ENCODE measurements at places on chromosomes 1 and 21.
A peak's percentile ranks its signal among the peaks of the same experiment; 100 is the strongest.

- DNase-seq = peak; percentile 38
Observed at GRCh38 chr1:91884459-91885212, 1.3 kb downstream of the TGFBR3 start.

DNA sequence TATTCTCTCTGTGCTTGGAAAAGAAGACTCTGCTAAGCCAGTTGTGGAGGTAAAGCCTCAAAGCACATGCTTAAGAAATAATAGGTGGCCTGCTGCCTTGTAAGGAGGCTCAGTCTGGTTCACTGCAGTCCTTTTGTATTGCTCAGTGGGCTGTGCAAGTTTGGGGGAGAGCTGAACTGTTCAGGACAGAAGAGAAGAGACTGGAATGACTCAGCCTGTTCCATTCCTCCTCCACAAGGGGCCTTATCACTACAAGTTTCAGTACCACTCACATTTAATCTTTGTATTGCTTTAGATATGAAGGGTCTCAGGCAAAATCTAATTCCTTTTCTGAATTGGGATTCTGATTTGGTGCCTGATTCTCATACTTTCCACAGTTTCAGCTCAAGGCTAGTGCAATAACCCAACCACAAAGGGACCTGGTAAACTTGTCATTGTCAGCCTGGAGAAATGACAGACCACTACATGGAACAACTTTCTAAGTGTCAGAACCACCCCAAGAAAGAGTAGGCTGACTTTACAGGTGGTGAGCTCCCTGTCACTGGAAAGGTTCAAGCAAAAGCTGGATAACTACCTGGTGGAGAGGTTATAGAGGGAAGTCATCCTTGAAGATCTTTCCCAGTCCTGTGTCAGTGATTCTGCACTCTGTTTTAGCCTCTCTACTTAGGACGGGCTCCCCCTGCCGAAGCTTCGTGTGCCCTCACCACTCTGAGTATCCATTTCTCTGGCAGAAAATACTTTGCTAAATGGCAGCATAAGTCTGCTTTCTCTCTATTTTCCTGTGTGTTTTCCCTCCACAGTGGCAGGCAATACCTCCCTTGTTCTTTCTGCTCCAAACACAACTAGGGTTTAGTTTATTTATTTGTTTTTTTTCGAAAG, 162.9 kb upstream of the GJB5 start:
- no peak for DNase-seq

DNA sequence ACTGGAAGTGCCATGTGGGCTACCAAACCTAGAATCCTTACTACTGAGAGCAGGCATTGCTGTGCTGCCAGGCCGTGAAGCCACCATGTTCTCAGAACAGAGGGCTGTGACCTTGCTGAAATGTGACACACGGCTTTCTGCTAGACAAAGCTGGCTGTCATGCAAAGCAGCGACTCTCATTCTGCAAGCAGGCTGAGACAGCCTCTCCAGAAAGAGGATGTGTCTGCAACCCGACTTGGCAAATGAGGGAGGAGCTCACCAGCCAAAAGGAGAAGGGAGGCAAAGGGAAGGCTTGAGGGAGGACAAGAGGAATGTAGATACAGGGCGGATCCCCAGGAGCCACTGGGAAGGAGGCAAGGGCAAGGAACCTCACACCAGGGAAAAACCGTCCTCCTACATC, 85.7 kb upstream of the KRTAP19-8 start:
- DNase-seq = no peak

GRCh38 chr1:201692555-201693394, 136.2 kb upstream of the IPO9 start:
- no peak for DNase-seq

- DNase-seq = no peak
Observed at GRCh38 chr1:226576601-226577000, 28.0 kb downstream of the STUM start.

DNA sequence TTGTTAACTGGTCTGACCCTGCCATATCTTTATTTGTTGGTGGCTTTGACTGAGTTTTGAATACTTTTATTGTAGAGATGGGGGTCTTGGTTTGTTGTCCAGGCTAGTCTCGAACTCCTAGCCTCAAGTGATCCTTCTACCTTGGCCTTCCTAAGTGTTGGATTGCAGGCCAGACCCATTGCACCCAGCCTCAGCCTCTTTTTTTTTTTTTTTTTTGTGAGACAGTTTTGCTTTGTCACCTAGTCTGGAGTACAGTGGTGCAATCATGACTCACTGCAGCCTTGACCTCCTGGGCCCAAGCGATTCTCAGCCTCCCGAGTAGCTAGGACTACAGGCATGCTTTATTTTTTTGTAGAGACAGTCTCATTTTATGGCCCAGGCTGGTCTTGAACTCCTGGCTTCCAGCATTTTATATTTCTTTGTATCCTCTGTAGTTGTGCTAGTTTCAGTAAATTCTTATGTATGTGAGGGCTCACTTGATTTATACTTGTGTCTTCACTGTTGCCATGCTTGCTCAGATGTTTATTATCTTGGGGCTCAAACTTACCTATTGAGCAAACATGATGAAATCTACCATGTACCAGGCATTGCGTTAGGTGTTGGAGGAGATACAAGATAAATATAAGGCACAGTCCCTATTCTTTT, 24.1 kb downstream of the THRAP3 start:
- DNase-seq = no peak

DNA sequence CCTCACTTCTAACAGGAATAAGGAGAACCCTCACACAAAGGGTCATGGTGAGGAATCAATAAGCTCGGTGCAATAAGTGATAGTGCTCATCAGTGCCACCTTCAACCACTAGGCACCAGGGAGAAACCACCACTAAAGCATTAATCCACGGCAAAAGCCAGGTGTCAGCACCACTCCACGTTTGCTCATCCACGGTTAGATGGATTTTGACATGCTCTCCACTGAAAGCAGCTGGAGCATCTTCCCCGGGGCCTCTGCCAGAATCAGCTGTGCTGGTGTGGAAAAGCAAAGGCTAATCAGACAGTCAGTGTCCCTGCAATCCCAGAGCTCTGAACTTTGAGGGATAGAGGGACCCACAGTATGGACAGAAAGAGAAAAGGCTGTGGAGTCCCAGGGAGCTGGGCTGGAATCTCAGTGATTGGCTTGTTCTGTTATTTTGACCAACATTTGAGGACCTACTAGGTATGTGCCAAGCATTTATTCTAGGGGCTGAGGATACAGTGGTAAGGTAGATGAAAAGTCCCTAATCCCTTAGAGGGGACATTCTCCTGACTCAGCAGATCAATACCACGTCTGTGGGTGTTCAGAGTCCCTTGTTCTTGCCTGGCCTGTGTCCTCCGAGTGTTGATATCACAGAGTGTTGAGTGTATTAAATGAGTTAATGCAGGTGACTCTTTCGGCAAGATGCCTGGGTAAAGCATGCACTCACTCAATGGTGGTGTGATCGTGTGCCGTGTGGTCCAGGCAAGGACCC, 41.3 kb downstream of the FHAD1 start:
- no peak for DNase-seq

- DNase-seq = no peak
Observed at GRCh38 chr21:40416572-40416971, 430.4 kb downstream of the DSCAM start.

GRCh38 chr21:39022863-39023693, 160.2 kb downstream of the PSMG1 start:
- peak; percentile 62 for DNase-seq

DNA sequence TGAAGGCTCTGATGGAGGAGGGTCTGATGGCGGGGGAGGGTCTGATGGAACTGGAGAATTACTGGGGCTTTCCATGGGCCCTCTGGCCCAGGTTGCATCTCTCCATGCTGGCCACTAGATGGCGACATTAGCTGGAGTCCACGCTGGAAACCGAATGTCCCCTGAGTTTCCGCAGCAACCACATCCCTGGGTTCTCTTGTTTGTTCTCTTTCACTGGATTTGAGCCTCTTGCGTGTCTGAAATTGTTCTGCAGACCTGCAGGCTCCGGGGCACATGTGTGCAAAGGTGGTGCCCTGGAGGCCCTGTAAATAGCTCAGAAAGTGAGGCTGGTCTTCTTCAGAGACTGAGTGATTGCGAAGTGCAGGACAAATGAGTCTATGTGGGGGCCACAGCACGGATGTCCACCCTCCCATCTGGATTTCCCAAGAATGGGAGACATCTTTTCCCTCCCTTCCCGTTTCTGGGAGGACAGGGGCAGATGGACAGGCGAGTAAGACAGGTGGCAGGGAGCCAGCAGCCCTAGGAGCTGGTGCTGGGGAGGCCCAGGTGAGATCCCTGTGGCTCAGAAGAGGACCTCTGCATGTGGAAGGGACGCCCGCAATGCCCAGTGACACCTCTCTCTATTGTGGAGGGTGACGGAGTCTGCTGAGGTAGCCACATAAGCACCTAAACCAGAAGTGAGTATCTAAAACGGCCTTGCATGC, 73.2 kb upstream of the ABCG1 start:
- no peak for DNase-seq

DNA sequence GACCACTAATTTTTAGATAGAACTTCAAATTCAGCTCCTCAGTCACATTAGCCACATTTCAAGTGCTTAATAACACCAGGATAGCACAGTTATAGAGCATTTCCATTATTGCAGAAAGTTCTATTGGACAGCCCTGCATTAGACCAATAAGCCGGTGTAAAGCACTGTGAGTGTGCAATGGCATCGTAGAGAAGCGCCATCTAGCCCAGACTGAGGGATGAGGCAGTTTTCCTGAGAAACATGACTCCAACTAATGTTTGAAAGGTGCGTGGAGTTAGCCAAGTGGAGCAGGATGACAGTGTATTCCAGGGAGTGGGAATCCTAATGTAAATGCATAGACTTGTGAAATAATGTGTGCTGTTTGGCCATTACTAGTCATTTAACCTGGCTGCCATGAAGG, 7.7 kb downstream of the RPE65 start:
- no peak for DNase-seq

- no peak for DNase-seq
Observed at GRCh38 chr1:154441241-154441888, 36.2 kb downstream of the IL6R start.

DNA sequence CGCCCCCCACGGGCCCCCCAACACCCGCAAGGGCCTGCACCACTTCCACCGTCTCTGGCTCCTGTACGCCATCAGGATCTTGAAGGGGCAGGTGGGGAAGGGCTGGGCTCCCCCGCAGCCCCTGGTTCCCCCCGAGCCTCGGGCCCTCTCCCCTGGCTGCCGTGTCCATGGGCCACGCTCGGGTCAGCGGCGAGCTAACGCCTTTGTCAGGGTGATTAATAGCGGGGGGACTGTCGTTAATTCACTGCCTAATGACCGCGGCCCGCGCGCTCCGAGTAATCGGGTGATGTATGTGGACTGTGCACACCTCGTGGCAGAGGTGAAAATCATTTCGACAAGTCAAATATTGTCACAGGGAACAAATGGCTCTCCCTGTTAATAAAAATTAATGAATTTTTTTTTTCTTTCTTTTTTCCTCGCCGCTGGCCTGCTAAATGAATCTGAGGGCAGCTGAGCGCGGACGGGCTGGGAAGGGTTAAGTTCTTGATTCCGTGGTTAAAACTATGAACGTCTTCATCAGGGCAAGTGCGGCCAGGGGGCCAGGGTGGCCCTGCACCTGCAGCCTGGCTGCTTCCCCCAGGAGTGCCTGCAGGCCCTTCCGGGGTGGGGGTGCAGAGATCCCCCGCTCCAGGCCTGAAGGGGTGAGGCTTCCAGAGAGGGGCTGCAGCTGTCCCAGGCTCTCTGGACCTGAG, 100.8 kb downstream of the PRDM16 start:
- no peak for DNase-seq

DNA sequence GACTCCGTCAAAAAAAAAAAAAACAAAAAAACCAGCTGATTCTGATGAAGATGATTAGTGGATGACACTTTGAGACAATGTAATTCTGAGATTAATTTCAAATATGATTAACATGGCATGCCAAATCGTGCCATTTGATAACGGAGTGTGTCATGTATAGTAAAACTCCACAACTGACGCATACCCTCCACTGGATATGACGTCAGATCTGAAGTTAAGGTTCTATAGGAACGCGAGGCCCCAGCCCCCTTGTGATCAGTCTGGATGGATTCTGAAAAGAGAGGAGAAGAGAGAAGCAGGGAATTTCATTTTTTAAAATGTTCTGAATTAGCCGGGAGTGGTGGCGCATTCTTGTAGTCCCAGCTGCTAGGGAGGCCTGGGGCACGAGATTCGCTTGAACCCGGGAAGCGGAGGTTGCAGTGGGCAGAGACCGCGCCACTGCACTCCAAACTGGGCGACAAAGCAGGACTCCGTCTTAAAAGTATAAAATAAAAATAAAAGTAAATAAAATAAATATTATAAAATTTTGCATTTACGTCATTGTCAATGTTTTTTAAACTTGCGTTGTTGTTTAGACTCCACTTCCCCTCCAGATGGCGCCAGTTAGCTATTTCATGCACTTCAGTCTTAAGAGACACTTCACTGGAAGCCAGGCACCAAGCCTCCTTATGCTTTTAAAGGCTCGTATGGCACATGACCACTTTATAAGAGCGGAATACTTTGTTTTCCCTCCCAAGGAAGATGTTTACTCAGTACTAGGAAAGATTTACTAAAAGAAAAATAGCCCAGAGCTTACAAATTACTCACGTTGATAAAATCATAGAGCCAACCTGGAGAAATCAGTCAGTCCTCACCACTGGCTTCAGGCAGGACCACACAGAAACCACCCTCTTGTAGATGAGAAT, 65.5 kb downstream of the UBE2U start:
- peak; percentile 65 for DNase-seq

- no peak for DNase-seq
Observed at GRCh38 chr1:230074270-230074669, 7.2 kb downstream of the GALNT2 start.

- no peak for DNase-seq
Observed at GRCh38 chr1:173315296-173315695, 108.2 kb upstream of the TNFSF4 start.

DNA sequence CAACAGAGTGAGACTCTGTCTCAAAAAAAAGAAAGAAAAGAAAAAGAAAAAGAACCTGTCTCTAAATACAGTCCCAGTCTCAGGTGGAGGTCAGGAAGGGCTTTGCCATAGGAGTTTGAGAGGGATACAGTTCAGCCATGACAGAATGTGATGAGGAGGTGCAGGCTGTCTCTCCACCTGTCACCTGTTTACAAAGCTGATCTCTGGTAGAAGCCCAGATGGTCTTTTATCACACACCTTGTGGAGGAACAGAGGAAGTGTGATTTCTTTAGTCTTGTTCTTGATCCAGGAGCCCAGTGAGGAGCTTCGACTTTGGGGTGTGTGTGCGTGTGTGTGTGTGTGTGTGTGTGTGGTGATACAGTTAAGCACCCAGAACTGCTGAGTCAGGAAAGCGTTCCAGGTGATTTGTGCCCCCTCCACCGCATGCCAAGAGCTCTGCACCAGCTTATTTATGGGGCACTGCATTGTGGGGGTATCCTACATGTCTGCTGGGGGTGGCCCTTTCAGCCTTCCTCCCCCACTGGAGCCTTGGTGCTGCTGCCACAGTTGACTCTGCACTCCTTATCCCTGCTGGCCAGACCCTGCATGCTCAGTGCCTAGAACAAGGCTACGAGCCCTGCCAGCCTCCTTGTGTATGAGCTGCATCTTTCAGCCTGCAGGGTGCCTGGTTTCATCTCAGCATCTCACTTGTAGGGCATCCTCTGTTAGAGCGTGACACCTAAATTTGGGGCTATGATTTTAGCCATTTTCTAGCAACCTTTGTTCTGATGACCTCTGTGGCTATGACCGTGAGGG, 19.3 kb downstream of the DOP1B start:
- no peak for DNase-seq
